Prostate gland (tissue), 2 donors: ENCODE measurements at places on chromosomes 2 and 18. TPM values are rescaled to one million over a fixed set of nuclear protein-coding genes. Genes with fewer than 3 reads are reported as not detected.
A peak's percentile ranks its signal among the peaks of the same experiment; 100 is the strongest.

POU3F3 gene
- total RNA-seq, result not detected

PAIP2B gene
- 12.8 TPM for total RNA-seq

MC2R gene
- total RNA-seq, result not detected

CHST9 gene
- 19.3 TPM for total RNA-seq

DARS1 gene
- 57.2 TPM for total RNA-seq

TRMT61B gene
- 19.6 TPM for total RNA-seq

REG1B gene
- not detected for total RNA-seq

ASB18 gene
- total RNA-seq, result not detected

GULP1 gene
- total RNA-seq, result 45.4 TPM

STPG4 gene
- total RNA-seq, result not detected

GPBAR1 gene
- total RNA-seq, result not detected

VWC2L gene
- not detected for total RNA-seq

MOCOS gene
- 3.9 TPM for total RNA-seq

VWA3B gene
- total RNA-seq, result 4.0 TPM

KIF1A gene
- total RNA-seq, result 55.8 TPM

ALPG gene
- not detected for total RNA-seq

RUFY4 gene
- total RNA-seq, result 0.11 TPM

SPEG gene
- 53.4 TPM for total RNA-seq

GRCh38 chr2:100238471-100238870 lies 83.8 kb downstream of the LONRF2 start:
- H3K27ac ChIP-seq, result no peak overlapping the region
- H3K4me1 ChIP-seq, result no peaks in the 10 kb centered on the region
- no peak for DNase-seq
- H3K27me3 ChIP-seq, result no peaks in the 10 kb centered on the region
- H3K4me3 ChIP-seq, result no peak overlapping the region
- H3K36me3 ChIP-seq, result no peaks in the 10 kb centered on the region

GRCh38 chr2:198525211-198525969 lies 721.0 kb downstream of the PLCL1 start:
- no peaks in the 10 kb centered on the region for H3K4me1 ChIP-seq
- H3K36me3 ChIP-seq, result no peaks in the 10 kb centered on the region
- no peak overlapping the region for H3K27ac ChIP-seq
- no peak overlapping the region for H3K4me3 ChIP-seq

DNA sequence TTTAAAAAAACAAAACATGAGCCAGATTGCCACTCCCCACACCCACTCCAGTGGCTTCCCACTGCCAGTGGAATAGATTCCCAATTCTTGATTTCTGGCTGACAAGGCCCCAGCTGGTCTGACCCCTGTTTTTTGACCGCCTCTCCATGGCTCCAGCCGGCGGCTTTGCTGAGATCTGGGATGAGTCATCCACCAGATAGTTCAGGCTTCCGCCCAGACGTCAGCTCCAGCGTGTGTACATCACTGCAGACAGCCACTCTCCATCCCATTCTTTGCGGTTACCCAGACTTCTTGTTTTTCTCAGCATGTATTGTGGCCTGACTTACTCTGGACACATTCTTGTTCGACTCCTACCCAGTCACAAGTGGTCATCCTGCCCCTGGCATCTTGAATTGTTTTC lies 227.9 kb downstream of the GBX2 start:
- H3K36me3 ChIP-seq, result no peaks in the 10 kb centered on the region
- H3K27ac ChIP-seq, result no peak overlapping the region
- no peak for DNase-seq
- H3K27me3 ChIP-seq, result no peaks in the 10 kb centered on the region
- no peaks in the 10 kb centered on the region for H3K4me1 ChIP-seq

DNA sequence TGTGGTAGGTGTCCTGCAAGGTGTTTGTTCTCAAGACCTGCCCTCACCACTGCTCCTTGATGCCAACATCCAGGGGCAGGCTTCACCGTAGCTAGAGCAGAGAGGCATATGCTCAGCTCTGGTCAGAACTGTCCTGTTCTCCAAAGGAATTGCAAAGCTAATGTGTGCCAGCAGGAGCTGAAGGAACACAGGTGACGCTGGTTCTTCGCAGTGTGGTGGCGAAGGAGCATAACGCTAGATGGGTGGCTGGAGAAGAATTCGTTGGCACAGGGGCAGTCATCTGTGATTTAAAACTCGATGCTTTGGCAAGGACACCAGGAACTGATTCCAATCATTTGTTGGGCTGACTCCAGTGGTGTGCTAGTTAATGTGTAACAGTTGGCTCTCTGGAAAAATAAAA lies 11.4 kb upstream of the PER2 start:
- H3K36me3 ChIP-seq, result no peaks in the 10 kb centered on the region
- H3K27me3 ChIP-seq, result no peaks in the 10 kb centered on the region
- peak; percentile 82 for DNase-seq

DNA sequence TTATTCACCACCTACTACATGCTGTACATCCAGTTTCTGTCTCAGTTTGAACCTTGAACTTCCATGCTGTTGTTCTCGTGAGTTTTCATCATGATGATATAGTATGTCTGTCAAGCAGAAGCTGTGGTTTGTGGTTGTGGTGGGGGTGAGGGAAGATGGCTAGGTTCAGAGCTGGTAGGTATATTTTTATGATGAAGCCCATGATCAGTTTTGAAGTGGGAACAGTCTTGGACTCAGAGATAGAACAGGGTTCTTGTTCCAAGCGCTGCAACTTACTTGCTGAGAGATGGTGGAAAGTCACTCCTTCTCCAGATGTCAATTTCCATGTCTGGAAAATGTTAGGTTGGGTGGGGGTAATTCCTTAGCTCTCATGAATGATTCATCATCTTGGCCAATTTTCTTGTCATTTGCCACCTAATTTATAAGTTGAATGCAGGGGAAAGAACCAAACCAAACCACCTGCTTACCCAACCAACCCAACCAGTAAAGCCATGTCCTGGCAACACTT lies 21.6 kb downstream of the PMAIP1 start:
- H3K4me1 ChIP-seq, result no peaks in the 10 kb centered on the region
- H3K4me3 ChIP-seq, result no peak overlapping the region
- no peaks in the 10 kb centered on the region for H3K36me3 ChIP-seq
- H3K27ac ChIP-seq, result no peak overlapping the region

GRCh38 chr18:44709307-44710126 lies 28.8 kb downstream of the SETBP1 start:
- no peaks in the 10 kb centered on the region for H3K27me3 ChIP-seq
- no peak overlapping the region for H3K4me3 ChIP-seq
- H3K4me1 ChIP-seq, result no peaks in the 10 kb centered on the region
- H3K36me3 ChIP-seq, result no peaks in the 10 kb centered on the region
- no peak for DNase-seq

GRCh38 chr2:60552078-60552850 lies 1.2 kb downstream of the BCL11A start:
- DNase-seq, result no peak
- peaks cover 4% of the 10 kb centered on the region for H3K27me3 ChIP-seq
- peak overlapping the region; percentile 61 for H3K4me3 ChIP-seq

DNA sequence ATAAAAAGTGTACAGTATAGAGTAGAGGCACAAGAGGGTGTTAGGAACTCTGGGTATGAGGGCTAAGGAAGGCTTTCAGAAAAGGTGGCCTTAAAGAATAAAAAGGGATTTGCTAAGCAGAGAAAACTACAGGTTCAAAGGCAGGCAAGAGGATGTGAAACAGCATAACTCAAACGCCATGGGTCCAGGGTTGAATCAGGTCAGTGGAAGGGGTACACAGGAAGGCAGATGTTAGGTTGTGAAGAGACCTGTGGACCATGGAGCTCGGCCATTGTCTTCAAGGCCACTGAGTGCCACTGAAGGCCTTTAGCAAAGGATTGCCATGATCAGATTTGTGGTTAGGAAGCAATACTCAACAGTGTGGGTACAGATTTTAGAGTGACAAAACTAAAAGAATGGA lies 108.2 kb upstream of the FAM98A start:
- DNase-seq, result no peak
- H3K4me1 ChIP-seq, result no peaks in the 10 kb centered on the region

DNA sequence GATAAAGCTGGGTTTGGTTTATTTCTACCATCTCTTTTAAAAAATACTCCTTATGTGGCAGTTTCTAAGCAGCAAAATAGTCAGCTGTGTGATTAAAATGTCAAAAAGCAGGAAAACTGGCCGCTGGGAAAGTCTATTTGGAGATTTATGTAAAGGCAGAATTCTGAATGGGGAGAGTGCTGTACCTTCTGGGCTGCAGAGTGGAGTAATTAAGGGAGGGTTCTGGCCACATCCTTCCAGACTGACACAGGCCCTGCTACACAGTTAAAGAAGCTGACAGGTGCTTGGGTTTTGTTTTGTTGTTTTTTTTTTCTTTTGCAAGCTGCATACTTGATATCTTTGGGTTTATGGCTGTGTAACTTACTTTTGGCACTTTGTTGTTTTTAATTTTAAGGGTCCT lies 157.2 kb downstream of the WDSUB1 start:
- no peaks in the 10 kb centered on the region for H3K36me3 ChIP-seq
- no peak for DNase-seq
- peaks cover 7% of the 10 kb centered on the region for H3K4me1 ChIP-seq
- H3K27me3 ChIP-seq, result no peaks in the 10 kb centered on the region

- H3K4me3 ChIP-seq, result no peak overlapping the region
- H3K27me3 ChIP-seq, result no peaks in the 10 kb centered on the region
- no peaks in the 10 kb centered on the region for H3K36me3 ChIP-seq
- no peaks in the 10 kb centered on the region for H3K4me1 ChIP-seq
- no peak overlapping the region for H3K27ac ChIP-seq
These were observed 193.1 kb downstream of the HNMT start for GRCh38 chr2:138157372-138157771.

DNA sequence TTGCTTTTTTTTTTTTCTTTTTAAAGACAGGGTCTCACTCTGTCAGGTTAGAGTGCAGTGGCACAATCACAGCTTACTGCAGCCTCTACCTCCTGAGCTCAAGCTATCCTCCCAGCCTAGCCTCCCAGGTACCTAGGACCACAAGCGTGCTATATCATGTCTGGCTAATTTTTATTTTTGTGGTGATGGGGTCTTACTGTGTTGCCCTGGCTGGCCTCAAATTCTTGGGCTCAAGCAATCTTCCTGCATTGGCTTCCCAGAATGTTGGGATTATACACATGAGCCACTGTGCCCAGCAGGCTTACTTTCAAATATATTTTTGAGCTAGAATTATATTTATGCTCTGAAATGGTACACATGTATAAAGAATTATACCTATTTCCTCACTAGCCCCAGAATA lies 53.4 kb upstream of the GAREM2 start:
- no peak for DNase-seq
- H3K27me3 ChIP-seq, result no peaks in the 10 kb centered on the region
- no peak overlapping the region for H3K4me3 ChIP-seq
- H3K36me3 ChIP-seq, result no peaks in the 10 kb centered on the region
- no peak overlapping the region for H3K27ac ChIP-seq
- H3K4me1 ChIP-seq, result no peaks in the 10 kb centered on the region

- H3K4me3 ChIP-seq, result no peak overlapping the region
- no peaks in the 10 kb centered on the region for H3K27me3 ChIP-seq
- H3K36me3 ChIP-seq, result no peaks in the 10 kb centered on the region
- DNase-seq, result peak; percentile 52
These were observed 959.4 kb upstream of the GYPC start for GRCh38 chr2:125696560-125696959.

- H3K27me3 ChIP-seq, result no peaks in the 10 kb centered on the region
These were observed 6.1 kb downstream of the ACTR3 start for GRCh38 chr2:113895819-113896563.

DNA sequence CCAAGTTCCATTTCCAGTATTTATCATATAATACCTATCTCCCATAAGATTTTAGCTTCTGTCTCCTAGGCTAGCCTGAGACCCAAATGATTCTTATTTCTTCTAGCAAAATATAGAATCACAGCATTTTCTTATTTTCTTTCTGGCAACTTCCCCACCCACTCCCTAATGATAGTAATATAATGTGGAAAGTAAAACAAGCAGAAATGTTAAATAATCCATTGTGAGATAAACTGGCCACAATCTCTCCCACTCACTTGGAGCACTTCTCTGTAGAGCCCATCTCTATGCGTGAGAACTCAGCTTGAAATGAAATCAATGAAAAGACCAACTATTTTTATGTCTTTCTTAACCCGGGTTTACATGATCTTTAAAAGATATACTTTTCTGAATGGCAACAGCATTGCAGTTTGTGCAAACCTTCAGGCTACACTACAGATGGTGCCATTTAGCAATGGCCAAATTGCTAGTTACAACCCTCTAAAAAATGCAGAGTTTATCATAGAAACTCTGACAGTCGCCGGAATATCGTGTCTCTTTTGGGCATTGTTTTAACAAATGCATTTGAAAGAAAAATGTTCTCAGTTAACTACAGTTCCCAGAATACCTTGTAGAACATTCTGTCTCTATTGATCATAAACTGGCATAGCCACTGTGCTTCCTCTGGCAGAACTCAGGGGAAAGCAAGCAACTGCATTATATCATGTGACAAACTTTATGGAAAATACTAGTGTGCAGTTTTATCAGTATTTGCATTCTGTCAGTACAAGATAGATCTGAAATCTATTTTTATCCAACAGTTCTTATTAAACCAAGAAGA lies 1407.4 kb upstream of the ZEB2 start:
- H3K4me3 ChIP-seq, result no peak overlapping the region
- no peaks in the 10 kb centered on the region for H3K36me3 ChIP-seq
- no peak overlapping the region for H3K27ac ChIP-seq
- no peak for DNase-seq
- H3K27me3 ChIP-seq, result no peaks in the 10 kb centered on the region
- no peaks in the 10 kb centered on the region for H3K4me1 ChIP-seq

DNA sequence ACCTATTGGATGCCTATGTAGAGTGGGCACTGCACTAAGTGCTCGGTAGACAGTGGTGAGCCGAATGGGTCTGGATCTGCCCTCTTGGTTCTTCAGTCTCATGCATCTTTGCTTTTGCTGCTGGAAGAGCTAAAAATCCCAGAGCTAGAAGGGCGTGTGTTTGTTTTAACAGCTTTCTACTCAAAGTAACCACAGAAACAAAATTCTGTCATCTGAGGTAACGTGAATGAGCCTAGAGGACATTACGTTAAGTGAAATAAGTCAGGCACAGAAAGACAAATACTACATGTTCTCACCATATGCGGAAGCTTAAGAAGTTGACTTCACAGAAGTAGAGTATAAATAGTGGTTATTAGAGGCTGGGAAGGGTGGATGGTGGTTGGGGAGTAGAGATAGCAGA lies 119.8 kb downstream of the PLB1 start:
- no peak overlapping the region for H3K27ac ChIP-seq
- H3K4me1 ChIP-seq, result peaks cover 7% of the 10 kb centered on the region
- H3K4me3 ChIP-seq, result no peak overlapping the region
- no peaks in the 10 kb centered on the region for H3K36me3 ChIP-seq
- no peak for DNase-seq

- peaks cover 4% of the 10 kb centered on the region for H3K4me1 ChIP-seq
- H3K36me3 ChIP-seq, result no peaks in the 10 kb centered on the region
- no peak overlapping the region for H3K27ac ChIP-seq
- no peaks in the 10 kb centered on the region for H3K27me3 ChIP-seq
- H3K4me3 ChIP-seq, result no peak overlapping the region
These were observed 111.8 kb downstream of the STK39 start for GRCh38 chr2:168135630-168136029.
